ENCODE measurements at places on chromosomes 12 and 14.

DNA sequence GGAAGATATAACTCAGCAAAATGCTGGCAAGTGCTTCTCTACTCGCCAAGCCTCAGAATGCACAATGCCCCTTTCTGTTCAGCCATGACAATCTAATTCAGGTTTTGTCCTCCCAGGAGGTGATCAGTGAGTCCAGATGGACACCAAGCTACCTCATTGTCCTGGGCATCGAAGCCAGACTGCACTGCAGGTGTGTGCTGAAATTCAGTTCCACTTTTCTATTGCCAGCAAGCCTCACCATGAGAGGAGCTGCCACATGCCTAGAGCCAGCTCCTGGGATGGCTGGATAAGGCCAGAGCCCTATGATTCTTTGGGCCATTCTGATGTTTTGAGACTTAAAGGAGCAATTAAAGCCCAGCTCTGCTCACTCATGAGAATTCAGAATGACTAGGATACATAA, 186.7 kb downstream of the GRIN2B start:
- no peak for DNase-seq

- no peak for DNase-seq
These were observed 4.6 kb downstream of the PLEKHH1 start for GRCh38 chr14:67537736-67538135.

DNA sequence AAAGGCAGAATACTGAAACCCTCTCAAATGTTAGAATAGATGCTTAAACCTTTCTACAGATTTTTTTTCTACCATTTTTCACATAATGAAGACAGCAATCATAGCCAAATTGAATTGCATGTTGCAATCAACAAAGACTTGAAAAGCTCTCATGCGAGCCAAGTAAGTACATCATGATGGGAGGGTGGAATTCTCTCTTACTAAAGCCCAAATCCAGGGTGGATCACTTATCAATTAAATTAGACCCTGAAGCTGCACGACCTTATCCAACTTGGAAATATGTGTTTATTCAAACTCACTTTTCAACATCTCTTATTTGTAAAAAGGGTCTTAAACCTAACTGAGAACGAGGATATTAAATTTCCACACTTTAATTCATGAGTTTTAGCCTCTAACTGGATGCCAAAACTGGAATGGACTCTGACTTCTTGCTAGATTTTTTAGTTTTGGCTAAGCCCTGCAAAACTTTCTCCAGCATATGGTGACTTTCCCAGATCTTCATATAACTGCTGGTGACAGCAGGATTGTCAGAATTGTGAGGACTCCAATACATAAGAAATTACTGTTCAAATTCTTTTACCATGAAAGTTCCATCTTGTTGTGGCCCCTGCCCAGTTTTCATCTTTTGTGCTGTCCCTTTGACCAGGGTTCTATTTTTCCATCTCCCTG, 53.6 kb downstream of the HECTD4 start:
- DNase-seq, result no peak

GRCh38 chr12:49632401-49632800, 9.0 kb downstream of the PRPF40B start:
- no peak for DNase-seq

GRCh38 chr12:102595315-102595714, 115.0 kb upstream of the IGF1 start:
- no peak for DNase-seq

GRCh38 chr14:23669441-23669840, 33.3 kb downstream of the DHRS2 start:
- DNase-seq, result no peak

DNA sequence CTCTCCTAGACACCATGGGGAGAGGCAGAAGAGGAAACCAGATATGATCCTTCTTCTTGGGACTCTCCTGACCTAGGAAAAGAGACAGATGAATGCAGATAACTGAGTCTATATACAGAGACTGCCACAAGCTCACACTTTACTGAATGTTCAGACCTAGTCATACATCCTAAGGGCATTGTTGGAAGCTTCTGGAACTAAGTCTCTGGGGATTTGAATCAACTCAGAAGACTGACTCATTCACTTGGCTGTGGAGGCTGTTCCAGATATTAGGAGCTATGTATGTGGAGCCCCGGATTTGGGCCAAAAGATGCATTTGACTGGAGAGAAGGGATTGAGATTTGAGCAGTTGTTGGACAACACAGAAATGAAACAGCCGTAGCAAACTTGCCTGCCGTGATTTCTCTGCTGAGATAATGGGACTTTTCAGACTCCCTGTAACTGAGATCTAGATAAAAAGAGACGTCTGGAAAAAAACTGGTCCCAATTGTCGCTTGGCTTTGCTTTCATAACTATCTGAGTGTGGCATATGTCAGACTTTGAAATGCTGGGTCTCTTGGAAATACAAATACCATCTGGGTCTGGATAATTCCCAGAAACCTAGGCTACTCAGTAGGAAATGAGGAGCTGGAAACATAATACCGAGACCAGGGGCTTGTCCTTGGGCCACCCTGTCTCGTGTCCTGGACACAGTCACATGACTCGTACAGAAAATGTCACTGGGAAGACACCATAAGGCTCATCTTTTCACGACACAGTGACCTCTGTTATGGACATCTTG, 396.8 kb downstream of the NUAK1 start:
- DNase-seq, result no peak

- no peak for DNase-seq
These were observed 14.1 kb upstream of the NCOR2 start for GRCh38 chr12:124581307-124582107.

DNA sequence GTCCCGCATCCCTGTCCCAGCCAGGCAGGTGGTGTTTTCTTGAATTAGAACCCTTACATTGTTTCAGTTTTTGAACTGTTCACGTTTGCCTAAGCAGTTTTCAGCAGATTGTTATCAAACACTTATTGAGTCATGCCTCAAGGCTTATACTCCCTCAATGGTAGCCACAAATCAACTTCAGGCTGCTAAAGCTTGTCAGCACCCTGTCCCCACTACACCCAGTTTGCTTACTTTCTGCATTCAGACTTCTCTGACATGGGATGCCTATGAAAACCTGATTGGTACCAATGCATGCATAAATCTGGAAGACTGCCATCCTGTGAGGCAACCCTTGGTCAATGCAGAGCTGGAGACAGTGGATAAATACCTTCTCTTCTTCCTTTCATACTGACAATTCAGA, 225.4 kb downstream of the BTG1 start:
- no peak for DNase-seq

DNA sequence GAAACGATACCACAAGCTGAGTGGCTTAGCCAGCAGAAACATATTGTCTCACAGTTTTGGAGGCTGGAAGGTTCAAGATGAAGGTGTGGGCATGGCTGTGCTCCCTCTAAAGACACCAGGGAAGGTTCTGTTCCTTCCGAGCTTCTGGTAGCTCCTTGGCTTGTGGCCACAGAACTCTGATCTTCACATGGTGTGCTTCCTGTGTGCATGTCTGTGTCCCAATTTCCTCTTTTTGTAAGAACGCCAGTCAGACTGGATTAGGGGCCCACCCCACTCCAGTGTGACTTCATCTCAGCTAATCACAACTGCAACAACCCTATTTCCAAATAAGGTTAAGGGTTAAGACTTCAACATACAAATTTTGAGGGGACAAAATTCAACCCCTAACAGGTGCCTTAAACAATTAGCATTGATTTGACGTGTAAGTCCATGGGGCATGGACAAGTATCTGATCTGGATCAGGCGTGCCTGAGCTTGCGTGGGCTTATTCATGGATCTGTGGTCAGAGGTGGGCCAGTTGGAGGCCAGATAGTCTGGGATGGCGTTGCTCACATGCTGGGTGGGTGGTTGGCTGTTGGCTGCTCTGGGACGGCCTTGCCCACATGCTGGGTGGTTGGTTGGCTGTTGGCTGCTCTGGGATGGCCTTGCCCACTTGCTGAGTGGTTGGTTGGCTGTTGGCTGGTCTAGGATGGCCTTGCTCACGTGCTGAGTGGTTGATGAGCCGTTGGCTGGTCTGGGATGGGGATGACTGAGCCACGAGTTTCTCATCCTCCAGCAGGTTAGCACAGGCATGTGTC, 88.5 kb downstream of the LGMN start:
- no peak for DNase-seq

- no peak for DNase-seq
These were observed 15.1 kb upstream of the GALNT6 start for GRCh38 chr12:51406290-51406689.

GRCh38 chr12:123389560-123390351, 5.8 kb downstream of the KMT5A start:
- DNase-seq, result no peak

DNA sequence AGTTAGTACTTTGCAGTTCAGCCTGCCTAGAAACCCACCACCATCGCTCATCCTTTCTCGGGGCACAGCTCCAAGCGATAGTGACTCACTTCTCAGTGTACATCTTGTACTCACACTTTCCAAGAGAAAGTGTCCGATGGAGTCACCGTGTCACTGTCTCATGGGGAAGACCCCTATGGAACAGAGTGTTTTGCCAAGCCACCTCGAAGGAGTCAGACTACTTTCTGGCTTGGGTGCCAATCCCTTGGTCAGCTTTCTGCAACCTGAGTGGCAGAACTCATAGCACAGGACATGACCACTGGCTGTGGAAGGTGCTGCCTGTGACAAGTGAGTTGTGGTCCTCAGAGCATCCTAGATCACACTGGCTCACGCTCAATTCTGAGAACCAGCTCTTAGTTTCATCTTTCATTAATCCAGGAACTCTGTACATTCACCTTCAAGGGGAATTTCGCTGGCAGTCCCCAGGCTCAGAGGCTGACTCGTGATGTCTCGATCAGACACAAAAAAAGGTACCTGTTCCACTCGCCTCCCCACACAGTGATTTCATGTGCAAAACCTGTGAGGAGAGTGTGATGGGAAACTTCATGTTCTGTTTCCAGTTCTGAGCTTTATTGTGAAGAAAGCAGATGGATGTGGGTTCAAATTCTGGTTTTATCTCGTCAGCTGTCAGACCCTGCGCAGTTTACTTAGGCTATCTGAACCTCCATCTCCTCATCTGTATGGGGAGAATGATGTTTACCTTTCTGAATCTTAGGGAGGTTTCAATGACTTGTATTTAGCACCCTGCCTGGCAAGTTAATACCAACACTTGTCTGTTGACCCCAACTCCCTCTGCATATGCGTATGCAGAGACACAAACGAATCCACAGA, 127.3 kb upstream of the CCND2 start:
- DNase-seq, result no peak
